ENCODE measurements at places on chromosomes 1 and 21. TPM values are rescaled to one million over a fixed set of nuclear protein-coding genes. Genes with fewer than 3 reads are reported as not detected.

DCDC2B gene
- total RNA-seq, result not detected

RBM34 gene
- 170 TPM for total RNA-seq

REN gene
- not detected for total RNA-seq

TLR5 gene
- total RNA-seq, result not detected

MCOLN3 gene
- total RNA-seq, result 19.3 TPM

TPTE gene
- total RNA-seq, result 1.2 TPM

CYP4Z1 gene
- not detected for total RNA-seq

HLX gene
- total RNA-seq, result 5.3 TPM

LDLRAD1 gene
- total RNA-seq, result not detected

C1QC gene
- total RNA-seq, result not detected

OPTC gene
- not detected for total RNA-seq

TMPRSS2 gene
- 0.05 TPM for total RNA-seq

CATSPER4 gene
- total RNA-seq, result not detected

CACNA1E gene
- not detected for total RNA-seq

AVPR1B gene
- not detected for total RNA-seq

EFNA1 gene
- 17.9 TPM for total RNA-seq

OR2G6 gene
- total RNA-seq, result not detected

OR2T33 gene
- total RNA-seq, result not detected

FOXJ3 gene
- total RNA-seq, result 20.4 TPM

IBA57 gene
- 7.4 TPM for total RNA-seq

OSCP1 gene
- 9.2 TPM for total RNA-seq

OR2M3 gene
- total RNA-seq, result 0.19 TPM

FAM163A gene
- 0.10 TPM for total RNA-seq

ERICH3 gene
- total RNA-seq, result not detected

ESPN gene
- 4.0 TPM for total RNA-seq

AGMAT gene
- total RNA-seq, result not detected

TNFRSF4 gene
- not detected for total RNA-seq

PLA2G2C gene
- not detected for total RNA-seq

PDZK1 gene
- total RNA-seq, result 2.0 TPM

FAM72C gene
- 10.2 TPM for total RNA-seq

CFAP141 gene
- total RNA-seq, result not detected

TSACC gene
- total RNA-seq, result 3.5 TPM

DR1 gene
- total RNA-seq, result 31.6 TPM

ZNF644 gene
- total RNA-seq, result 50.0 TPM

Measured in A172 (cell line).